ENCODE measurements at places on chromosomes 1 and 21.

DNA sequence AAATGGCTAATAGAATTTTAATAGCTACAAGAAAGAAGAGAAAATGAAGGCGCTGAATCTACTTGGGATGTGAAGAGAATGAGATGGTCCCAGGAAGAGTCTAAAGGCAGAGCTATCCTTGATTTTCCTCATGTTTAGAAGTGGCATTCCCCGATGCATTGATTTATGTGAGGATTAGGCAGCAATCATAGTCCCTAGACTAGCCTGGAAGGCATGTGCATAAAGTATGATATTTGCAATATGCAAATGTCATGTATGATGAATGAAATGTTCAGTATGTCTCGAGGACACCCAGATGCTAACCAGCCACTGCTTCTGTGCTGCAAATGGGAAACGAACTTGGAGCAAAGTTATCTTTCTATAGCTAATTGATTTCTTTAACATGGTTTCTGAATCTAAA, 641.5 kb upstream of the PLXNA2 start:
- DNase-seq: no peak

- DNase-seq: no peak
Observed at GRCh38 chr21:42515708-42516502, 2.3 kb downstream of the SLC37A1 start.

GRCh38 chr1:168372307-168372706, 91.6 kb downstream of the TBX19 start:
- DNase-seq: no peak

GRCh38 chr1:27572019-27572678, 31.8 kb downstream of the AHDC1 start:
- DNase-seq: no peak

DNA sequence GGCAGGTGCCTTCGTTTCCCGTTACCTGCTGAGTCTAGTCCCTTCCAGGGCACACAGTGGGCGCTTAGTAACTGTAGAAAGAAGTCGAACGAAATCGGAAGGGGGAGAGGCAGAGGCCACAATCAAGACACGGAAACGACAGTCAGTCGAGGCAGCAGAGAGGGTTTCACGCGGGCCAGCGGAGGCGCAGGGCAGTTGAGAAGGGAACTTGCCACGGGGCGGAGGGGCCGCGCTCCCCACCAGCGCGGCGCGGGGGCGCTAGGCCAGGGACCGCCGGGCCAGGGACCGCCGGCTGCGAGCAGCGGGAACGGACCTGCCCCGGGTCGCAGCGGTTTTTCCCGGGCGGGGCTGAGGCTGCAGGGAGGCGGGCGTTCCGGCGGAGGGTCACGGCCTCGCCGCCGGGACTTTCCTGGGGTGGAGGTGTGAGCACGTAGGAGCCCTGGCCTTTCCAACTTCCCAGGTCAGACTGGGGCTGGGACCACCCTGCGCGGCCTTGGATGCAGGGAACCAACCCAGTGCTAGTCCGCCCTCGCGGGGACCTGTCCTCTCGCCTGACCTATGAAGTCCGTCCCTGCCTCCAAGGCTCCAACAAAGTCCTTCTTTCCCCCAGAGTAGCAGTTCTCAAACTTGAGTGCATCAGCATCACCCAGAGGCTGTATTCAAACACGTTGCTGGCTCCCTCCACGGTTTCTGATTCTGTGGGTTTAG, 150.1 kb upstream of the FGGY start:
- DNase-seq: peak; percentile 64

DNA sequence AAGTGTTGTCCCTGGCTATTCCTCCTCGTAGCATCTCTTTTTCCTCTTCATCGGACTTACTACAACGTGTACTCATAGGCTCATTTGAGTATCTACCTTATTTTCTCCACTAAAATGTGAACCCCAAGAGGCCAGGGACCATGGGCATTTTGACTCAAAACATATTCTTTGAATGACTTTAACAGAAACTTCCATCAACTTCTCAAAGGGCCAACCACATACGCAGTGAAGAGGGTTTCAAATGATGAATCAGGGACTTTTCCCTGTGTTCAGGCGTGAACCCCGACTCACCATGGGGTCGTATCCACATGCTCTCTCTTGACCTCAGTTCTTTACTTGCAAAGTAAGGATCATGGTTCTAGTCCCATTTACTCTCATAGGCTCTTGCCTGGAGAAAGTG, 20.2 kb upstream of the GPR137B start:
- DNase-seq: no peak

DNA sequence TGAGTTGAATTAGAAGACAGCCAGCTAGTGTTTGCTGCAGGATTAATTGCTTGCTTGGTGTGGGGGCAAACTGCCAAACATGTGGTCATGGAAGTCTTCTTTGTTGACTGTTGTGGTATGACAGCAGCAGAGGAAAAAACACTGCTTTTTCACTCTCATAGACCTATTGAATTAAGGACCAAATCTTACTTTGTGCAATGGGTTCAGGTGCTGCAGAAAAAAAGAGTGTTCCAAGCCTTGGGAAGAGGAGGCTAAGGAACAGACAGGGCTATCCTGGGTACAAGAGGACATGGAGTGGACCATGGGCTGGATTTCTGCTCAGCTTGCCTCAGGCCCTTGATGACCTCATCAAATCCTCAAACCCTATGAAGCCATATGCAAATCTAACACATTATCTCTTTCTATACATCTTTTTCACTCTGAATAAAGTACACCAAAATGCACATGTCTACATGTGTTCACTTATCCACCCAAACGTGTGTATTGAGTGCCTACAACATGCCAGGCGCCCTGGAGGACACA, 61.5 kb downstream of the SIPA1L2 start:
- no peak for DNase-seq

DNA sequence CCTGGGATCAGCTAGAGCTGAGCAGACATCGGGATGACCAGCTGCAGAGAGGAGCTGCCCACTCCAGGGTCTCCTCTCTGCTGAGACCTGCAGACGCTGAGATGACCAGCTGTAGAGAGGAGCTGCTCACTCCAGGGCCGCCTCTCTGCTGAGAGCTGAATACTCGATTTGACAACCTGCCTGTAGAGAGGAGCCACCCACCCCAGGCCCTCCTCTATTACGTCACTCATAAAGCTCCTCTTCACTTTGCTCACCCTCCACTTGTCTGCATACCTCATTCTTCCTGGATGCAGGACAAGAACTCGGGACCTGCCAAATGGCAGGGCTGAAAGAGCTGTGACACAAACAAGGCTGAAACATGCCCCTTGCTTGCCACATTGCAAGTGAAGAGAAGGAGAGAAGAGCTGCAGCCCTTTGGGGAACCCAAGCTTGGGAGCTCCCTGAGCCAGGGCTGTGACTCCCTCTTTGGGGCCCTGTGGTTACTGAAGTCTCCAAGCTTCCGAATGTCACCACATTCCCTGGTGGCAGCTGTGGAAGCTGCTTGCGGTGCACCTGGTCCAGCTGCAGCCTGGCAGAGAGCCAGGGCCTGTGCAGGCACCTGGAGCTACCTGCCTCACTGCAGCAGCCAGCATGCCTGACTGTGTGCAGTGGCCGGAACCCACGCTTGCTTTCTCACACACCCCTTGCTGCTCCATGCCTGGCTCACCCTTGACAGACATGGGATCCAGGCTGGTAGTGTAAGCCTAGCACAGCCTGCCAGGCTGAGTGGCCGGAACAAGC, 59.6 kb downstream of the CC2D1B start:
- DNase-seq: no peak

- DNase-seq: no peak
Observed at GRCh38 chr1:167488786-167489185, 29.5 kb downstream of the CD247 start.

Measured in right forelimb (tissue), 1 donor.